ENCODE measurements at places on chromosomes 12 and 14.
A peak's percentile ranks its signal among the peaks of the same experiment; 100 is the strongest.

- no peak for DNase-seq
Observed at GRCh38 chr12:120598674-120599463, 17.7 kb upstream of the POP5 start.

DNA sequence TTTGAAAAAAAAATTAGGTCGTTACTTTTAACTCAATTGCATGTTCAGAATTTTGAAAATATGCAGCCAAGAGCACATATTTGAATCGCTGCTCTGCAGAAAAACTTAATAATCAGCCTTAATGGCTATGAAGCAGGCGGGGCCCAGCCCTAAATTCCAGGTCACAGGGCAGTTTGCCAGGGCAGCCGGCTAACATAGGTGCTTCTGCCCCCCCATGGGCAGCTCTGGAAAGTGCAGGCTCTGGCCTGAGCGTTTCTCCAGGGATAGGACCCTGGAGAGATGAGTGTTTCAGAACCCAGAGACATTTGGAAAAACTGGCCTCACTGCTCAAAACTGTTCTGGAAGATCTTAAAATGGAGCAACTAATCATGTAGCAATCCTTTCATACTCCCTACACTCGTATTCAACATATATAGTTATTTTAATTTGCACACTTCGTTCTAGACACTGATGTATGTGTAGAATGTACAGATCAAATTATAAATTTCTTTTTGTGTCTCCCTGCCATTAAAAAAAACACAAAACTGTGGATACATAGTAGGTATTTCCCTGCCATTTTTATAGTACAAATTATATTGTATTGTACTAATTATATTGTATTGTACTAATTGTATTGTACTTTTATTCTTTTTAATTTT, 26.0 kb upstream of the PTGR2 start:
- peak; percentile 90 for DNase-seq

- DNase-seq = no peak
Observed at GRCh38 chr12:79415746-79416435, 274.9 kb downstream of the PAWR start.

GRCh38 chr14:59997449-59997848, 77.5 kb downstream of the LRRC9 start:
- DNase-seq = no peak

DNA sequence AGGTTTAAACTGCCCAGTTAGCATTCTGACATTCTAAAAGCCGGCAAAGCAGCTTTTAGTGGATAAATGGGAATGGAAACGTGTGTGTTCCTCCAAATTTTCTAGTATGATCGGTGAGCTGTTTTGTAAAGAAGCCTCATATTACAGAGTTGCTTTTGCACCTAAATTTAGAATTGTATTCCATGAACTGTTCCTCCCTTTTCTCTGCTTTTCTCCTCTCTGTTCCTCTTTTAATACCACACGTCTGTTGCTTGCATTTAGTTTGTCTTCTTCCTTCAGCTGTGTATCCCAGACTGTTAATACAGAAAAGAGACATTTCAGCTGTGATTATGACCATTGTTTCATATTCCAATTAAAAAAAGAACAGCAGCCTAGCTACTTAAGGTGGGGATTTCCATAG, 10.7 kb downstream of the DYRK2 start:
- no peak for DNase-seq

Data from activated CD4-positive, alpha-beta T cell treated with anti-CD3 and anti-CD28 coated beads for 48 hours (primary cell).